ENCODE measurements at places on chromosomes 11 and 22.

DNA sequence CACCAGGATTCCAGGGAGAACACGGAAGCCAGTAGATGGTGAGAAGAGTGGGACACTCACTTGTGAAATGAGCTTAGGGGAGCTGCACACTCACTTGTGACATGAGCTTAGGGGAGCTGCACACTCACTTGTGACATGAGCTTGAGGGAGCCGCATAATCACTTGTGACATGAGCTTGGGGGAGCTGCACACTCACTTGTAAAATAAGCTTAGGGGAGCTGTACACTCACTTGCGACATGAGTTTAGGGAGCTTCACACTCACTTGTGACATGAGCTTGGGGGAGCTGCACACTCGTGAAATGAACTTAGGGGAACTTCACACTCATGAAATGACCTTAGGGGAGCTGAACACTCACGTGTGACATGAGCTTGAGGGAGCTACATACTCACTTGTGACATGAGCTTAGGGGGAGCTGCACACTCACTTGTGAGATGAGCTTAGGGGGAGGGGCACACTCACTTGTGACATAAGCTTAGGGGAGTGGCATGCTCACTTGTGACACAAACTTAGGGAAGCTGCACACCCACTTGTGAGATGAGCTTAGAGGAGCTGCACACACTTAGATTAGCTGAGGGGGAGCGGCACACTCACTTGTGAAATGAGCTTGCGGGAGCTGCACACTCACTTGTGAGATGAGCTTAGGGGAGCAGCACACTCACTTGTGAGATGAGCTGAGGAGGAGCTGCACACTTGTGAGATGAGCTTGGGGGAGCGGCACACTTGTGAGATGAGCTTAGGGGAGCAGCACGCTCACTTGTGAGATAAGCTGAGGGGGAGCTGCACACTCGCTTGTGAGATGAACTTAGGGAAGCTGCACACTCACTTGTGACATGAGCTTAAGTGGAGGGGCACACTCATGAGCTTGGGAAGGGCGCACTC, 59.0 kb downstream of the NCAPD3 start:
- peak; percentile 39 for DNase-seq

- no peak for DNase-seq
These were observed 33.4 kb downstream of the INSC start for GRCh38 chr11:15148169-15148568.

GRCh38 chr11:21634956-21635355, 557.9 kb upstream of the ANO5 start:
- DNase-seq, result no peak

DNA sequence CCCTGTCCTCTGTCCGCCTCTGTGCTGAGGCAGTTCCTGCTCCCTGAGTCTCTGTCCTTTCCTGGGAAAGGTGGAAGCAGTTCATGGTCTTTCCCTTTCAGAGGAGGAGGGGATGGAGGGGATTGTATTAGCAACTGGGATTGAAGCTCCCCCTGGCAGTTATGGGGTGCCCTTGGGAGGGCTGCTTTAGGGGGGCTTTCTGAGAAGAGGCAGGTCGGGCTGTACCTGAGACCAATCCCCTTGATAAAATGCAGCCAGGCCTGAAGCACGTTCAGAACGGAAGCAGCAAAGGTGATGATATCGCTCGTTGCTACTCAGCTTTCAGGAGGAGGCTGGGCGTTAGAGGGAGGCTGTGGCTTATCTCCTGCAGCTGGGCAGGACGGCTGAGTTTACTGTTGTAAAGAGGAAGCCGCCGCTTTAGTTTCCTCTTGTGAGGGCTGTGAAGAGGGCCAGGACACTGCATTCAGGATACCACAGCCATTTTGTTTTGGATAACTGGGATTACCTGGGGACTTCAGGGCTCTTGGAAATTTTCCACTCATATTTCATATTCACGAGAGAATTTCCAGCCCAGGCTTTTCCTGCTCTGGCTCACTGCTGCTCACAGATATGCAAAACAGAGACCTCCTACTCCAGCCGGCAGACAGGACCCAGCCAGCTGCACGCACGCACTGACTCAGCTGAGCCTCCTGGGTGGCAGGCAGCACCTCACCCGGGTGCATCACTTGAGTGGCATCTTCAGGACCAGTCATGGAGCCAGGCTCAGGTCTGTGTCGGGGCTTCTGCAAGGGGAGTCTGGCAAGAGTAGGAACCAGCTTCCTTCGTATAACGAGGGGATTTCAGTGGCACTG, 798 bp downstream of the AMPD3 start:
- peak; percentile 62 for DNase-seq

GRCh38 chr11:32231909-32232493, 141.1 kb downstream of the RCN1 start:
- DNase-seq, result peak; percentile 27

GRCh38 chr11:57499983-57500461, 15.5 kb downstream of the SLC43A1 start:
- DNase-seq, result no peak

- DNase-seq, result peak; percentile 4
These were observed 30.5 kb upstream of the GNB1L start for GRCh38 chr22:19884954-19885751.

DNA sequence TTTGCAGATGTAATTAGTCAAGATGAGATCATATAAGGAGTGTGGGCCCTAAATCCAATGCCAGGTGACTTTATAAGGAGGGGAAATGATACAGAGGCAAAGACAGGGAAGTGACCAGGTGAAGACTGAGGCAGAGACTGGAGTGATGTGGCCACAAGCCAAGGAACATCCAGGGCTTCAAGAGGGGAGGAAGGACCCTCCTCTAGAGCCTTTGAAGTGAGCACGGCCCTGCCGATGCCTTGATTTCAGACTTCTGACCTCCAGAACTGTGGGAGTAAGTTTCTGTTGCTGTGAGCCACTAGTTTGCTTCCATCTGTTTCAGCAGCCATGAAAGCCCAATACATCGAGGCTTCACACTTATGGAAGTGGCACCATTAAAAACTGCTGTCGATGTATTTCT, 78.7 kb downstream of the SHANK2 start:
- DNase-seq, result no peak

DNA sequence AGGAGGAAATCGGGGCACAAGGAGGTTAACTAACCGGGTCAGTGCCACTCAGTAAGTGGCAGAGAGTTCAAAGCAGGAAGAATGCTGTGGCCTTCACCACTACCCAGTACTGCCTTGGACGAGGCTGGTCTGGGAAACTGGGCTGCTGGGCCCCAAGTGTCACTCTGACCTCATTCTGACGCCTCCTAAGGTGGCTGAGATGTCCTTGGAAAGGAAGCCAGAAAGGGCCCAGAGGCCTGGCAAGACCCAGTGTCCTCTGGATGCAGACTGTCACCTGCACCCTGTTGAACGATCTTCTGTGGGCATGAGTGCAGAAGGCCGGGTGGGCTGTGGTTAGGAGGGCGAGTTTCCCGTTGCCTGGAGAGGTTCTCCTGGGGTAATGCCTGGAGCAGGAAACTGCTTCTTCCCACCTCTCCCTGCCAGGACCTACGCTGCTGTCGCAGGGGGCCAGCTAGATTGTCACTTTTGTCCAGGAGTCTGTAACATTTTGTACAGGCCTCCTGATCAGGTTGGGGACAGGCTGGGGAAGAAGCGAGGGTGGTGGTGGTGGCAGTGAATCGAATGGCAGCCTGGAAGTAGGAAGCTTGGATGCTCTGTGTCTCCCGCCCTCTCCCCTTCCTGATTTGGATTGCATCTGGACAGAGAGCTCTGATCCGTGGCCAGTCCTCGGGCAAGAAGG, 105.1 kb downstream of the ST3GAL4 start:
- DNase-seq, result no peak

GRCh38 chr11:11786771-11787170, 55.0 kb upstream of the USP47 start:
- DNase-seq, result no peak

DNA sequence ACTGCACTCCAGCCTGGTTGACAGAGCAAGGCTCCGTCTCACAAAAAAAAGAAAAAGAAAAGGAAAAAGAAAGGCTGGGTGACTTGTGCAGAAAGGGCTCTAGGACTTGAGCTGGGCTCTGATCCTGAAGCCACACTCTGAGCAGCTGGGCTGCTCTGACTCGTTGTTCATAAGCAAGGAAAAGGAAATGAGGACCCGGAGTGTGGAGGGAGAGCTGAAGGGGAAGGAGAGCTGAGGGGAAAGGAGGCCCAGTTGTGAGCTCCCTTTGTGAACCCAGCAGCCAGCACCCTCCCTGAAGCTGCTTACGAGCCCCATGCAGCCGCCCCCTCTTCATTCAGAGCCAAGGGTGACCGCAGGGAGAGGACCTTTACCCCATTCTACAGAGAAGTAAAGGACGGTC, 12.3 kb upstream of the SH3BP1 start:
- DNase-seq, result no peak

GRCh38 chr11:14094481-14095037, 132.0 kb downstream of the SPON1 start:
- DNase-seq, result no peak

GRCh38 chr11:16606784-16607674, 131.4 kb upstream of the C11orf58 start:
- no peak for DNase-seq

DNA sequence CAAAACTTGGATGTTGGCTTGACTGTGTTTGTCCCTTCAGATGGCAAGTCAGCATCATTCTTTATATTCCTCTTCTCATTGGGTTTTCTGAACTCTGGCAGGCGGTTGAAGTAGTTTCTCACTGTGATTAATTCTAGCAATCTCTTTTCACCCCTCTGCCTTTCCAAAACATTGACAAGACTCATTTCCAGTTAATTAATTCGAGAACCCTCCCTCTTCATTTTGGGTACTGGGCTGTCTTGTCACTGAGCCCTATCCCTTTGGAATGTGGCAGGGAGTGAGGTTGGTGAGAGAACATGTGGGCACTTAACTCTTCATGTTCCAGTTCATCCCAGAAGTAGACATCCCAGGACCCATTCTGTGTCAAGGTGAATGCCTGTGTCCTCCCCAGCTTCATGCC, 133.0 kb downstream of the WNT7B start:
- no peak for DNase-seq

- no peak for DNase-seq
These were observed 101.1 kb upstream of the FAT3 start for GRCh38 chr11:92123540-92123939.
